ENCODE measurements at places on chromosomes 12 and 14.
A peak's percentile ranks its signal among the peaks of the same experiment; 100 is the strongest.

- no peak for DNase-seq
Measured at GRCh38 chr14:94021001-94021400, 5.1 kb upstream of the OTUB2 start.

DNA sequence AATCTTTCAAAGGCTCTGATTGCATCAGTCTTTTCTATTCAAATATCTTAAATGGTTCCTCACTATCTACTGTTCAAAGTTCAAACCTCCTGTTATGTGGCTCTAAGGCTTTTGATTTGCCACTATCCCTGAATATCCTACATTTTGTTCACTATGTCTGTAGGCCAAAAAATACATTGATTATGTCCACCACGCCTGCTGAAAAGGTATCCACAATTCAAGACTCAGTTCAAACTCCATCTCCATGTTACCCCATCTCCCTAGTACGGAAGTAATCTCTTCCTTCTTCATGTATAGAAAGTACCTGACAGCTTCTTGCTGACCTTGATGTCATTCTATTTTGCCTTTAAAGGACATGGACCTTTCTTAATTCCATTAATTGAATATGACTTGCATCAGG, 24.8 kb downstream of the TAOK3 start:
- no peak for DNase-seq

GRCh38 chr12:24728366-24728765, 220.5 kb downstream of the BCAT1 start:
- DNase-seq = no peak

- DNase-seq = no peak
Measured at GRCh38 chr12:113314121-113314529, 20.8 kb downstream of the SLC8B1 start.

DNA sequence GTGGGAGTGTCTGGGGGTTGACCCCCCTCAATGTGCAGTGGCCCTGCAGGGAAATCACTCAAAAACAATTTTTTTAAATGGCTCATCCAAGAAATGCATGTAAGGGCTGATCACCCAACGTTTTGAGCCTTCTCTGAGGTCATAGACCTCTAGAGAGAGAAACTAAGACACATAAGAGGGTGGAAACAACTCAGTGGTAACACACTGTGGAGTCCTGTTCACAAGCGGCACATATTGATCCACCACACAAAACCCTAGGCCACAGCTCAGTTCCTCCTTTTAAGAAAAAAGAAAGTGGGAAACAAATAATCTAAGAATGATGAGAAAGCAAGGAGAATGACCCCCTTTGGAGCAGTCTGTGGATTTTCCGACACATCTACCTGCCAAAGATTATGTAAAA, 83.0 kb upstream of the METAP2 start:
- DNase-seq = no peak

GRCh38 chr14:32367516-32367915, 38.4 kb downstream of the AKAP6 start:
- DNase-seq = no peak

DNA sequence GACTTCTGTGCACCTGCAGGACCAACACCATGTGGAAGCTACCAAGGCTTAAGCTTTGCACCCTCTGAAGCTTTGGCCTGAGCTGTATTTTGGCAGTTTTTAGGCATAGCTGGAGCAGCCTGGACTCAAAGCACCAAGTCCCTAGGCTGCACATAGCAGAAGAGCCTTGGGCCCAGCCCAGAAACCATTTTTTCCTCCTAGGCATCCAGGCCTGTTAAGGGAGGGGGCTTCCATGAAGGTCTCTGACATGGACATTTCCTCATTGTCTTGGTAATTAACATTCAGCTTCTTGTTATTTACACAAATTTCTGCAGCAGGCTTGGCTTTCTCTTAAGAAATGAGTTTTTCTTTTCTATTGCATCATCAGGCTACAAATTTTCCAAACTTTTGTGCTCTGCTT, 475.8 kb upstream of the FLRT2 start:
- no peak for DNase-seq

- DNase-seq = no peak
Measured at GRCh38 chr14:58096731-58097130, 55.3 kb downstream of the ARMH4 start.

- no peak for DNase-seq
Measured at GRCh38 chr12:124713041-124713435, 145.6 kb upstream of the NCOR2 start.

DNA sequence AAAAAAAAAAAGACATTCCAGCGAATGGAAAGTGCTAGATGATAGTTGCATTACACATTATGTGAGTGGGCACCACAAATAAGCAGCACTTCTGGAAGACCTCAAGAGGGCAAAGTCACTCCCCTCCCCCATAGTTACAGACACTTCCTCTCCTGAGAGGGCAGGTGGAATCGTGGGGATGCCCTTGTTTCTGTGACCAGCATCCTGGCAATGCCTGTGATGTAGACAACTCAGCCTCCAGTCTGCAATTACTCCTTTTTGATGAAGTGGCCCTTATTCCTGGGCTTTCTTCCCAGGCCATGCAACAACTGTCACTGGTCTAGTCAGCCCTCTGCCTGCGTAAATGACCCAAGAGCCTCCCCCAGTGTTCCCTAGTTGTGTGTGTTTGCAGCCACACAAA, 104.8 kb downstream of the VRK1 start:
- no peak for DNase-seq

DNA sequence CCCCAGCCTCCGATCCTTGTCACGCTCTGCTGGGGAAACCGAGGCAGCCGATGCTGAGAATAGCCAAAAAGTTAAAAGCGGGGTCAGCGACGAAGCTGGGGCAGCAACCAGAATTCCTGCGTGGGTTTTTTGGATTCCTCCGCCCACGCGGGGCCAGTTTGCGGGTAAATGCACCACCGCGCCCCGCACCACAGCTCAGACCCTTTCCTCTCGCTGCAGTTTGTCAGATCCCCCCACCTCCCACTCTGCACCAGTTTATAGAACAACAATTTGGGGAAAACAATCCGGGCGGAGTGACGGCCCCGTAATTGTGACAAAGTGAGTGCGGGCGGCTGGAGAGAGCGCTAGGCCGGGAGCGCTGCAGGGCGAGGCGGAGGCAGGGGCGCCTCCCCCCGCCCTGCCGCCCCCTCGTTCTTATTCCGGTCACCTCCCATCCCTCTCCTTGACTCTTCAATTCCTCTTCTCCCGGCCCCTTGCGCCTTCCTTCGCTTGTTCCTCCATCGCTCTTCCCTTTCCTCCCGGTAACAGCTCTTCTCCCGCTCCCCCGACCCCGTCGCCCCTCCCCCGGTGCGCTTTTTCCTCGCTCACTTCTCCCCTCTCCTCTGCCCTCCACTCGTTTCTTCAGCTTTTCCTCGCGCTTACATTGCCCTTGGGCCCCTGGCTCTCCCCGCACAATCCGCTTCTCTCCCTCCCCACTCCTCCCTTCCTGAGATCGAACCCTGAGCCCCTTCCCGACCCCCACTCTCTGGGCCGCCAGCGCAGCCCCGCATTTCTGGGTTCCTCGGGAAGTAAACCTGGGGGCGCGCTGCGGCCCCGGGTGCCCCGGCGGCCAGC, 646 bp upstream of the DNAJC22 start:
- no peak for DNase-seq

DNA sequence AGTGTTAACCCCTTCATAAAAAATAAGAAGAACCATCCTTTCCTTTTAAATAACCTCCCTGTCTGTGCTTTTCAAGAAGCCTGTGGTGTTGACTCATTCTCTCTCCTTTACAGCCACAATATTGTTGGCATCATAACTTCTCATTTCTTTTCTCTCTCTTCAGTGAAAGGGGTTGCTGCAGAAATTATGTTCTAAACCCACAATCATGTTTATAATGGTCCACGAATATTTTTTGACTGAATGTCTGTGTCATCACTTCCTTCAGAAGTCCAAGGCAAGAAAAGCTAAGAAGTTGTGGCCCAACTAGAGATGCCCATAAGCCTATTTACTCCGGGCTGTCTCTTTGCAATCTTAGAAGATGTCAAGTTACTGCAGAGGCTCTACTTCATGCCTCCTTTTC, 488.3 kb downstream of the APAF1 start:
- DNase-seq = no peak

DNA sequence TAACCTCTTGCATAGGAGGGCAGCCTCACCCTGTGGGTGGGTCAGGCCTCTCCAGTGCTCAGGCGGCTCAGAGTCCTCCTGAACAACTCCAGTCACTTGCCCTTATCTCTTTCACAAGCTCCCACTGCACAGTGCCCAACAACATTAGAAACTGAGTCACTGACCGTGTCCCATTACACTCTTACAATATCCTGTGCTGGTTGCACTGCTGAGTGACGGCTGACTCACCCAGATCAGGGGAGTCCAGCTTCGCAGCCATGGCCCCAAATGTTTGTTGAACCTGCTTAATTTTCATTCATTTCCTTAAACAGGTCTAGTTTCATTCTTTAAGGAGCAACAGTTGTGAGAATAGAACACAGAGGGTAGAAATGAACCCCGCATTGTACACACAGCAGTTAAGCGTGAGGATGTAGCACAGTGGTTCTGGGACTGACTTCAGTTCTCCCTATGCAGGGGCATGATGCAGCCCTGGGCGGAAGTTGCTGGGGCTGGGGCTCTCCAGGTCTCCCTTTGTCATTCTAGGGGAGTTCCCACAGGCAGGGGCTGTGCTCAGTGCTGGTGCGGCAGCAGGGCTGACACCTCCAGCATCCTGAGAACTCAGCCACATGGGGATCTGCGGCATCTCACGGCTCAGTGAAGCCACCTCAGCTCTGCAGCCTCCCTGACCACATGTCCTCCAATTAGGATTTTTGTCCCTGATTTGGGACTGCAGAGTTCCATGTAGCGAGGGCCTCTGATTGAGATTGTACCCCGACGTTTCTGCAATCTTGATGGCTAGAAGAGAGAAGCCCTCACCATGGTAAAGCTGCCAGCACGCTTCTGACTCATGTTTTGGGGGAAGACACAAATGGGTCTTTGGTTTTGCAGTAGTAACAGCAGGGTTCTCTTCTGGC, 16.1 kb downstream of the GPR68 start:
- DNase-seq = no peak

DNA sequence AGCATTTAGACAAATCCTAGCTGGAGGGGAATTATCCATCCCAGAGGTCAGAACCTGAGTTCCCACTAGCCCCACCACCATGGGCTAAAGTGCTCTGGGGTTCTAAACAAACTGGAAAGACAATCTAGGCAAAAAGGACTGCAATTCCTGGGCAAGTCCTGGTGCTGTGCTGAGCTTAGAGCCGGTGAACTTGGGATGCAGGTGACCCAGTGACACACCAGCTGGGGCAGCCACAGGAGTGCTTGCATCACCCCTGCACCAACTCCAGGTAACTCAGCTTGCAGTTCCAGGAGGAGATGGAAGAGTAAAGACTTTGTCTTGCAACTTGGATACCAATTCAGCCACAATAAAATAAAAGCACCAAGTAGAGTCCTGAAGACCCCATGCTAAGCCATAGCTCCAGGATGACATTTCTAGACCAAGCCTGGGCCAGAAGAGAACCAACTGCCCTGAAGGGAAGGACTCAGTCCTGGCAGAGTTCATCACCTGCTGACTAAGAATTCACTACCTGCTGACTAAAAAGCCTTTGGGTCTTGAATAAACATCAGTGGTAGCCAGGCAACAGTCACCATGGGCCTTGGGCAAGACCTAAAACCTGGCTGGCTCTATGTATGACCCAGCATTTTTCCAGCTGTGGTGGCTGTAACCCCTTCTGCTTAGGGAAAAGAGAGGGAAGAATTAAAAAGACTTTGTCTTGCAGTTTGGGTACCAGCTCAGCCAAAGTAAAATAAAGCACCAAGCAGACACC, 223.4 kb upstream of the DIO2 start:
- no peak for DNase-seq

DNA sequence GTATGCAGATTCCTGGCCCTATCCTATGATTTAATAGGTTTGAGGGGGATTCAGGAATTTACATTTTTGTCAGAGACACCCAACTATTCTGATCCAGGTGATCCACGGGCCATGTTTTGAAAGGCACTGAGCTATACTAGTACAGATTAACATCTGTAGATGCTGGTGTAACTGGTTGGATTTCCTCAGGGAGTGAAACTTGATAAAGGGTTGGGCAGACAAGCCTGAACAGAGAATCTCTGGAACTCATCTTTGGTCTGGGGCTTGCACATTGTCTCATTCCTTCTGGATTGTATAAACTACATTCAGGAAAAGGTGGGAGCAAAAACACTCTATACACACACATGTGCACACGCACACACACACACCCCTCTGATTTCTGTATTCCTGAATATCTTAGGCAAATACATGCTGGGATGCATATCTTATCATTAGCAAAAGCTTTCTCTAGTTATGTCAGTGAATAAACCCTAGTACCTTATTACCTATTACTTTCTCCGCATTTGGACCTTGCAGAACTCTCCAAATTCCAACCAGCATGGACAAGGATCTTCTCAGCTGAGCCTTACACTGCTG, 104.6 kb downstream of the SLC38A1 start:
- no peak for DNase-seq

- DNase-seq = no peak
Measured at GRCh38 chr14:37284760-37285159, 87.0 kb downstream of the MIPOL1 start.

DNA sequence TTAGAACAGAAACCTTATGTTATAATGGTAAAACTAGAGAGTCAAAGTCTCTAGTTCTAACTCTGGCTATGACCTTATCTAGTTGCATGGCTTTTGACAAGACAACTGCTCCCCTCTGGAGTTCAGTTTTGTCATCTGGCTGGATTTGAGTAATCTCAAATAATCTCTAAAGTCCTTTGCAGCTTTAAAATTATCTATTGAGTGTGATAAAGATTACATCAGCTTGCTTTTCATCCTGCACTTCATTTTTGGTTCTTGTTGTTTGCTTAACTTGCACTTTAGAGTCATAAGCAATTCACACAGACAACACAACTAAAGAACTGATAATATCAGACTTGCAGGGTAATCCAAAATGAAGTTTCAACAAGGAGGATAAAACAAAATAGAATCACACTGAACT, 2.3 kb downstream of the AKAP5 start:
- DNase-seq = peak; percentile 58

GRCh38 chr12:69243099-69244084, 4.0 kb downstream of the CPSF6 start:
- no peak for DNase-seq

GRCh38 chr12:1564067-1564466, 30.3 kb downstream of the FBXL14 start:
- no peak for DNase-seq

DNA sequence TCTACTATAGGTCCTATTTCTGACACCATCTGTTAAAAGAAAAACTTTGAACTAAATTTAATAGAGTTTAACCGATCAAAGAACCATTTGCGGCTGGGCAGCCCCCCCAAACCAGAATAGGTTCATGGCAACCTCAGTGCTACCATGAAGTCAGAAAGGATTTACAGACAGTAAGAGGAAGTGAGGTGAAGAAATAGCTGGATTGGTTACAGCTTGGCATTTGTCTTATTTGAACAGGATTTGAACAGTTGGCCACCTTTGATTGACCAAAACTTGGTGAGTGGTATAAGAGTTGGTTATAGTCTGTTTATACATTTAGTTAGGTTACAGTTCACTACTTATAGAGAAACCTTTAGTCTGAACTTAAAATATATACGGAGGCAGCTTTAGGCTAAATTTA, 88.9 kb downstream of the TXNDC16 start:
- DNase-seq = no peak

DNA sequence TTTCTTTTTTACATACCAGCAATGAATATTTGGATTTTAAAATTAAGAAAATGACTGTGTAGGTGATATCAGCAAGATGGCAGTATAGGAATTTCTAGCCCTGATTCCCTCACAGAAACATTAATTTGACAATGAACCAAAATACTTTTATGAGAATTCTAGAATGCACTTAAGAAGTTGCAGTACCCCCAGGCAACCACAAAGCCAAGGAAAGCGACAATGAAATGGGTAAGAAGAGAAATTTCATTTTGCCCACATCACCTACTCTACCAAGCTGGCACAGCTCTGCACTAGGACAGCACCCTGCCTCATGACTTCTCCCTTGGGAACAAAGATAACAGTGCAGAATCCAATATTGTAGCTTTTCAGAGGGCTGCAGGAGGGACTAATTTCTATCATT, 6.6 kb downstream of the OR9K2 start:
- DNase-seq = no peak
